Ureter (tissue), 1 donor: ENCODE measurements at places on chromosomes 5 and 9. TPM values are rescaled to one million over a fixed set of nuclear protein-coding genes. Genes with fewer than 3 reads are reported as not detected.

- DNase-seq, result no peak
These were observed 158.0 kb downstream of the DMRT2 start for GRCh38 chr9:1208157-1208556.

- DNase-seq, result no peak
These were observed 134.1 kb downstream of the SEMA6A start for GRCh38 chr5:116440457-116441001.

- peak; percentile 75 for DNase-seq
These were observed 17.6 kb upstream of the SETX start for GRCh38 chr9:132372177-132373095.

GRCh38 chr9:129032541-129033159 is 3.8 kb upstream of the MIGA2 start:
- no peak for DNase-seq

- no peak for DNase-seq
These were observed 11.2 kb upstream of the CCDC152 start for GRCh38 chr5:42745426-42745825.

GRCh38 chr5:29944327-29944726 is 1249.2 kb upstream of the CDH6 start:
- no peak for DNase-seq

DNA sequence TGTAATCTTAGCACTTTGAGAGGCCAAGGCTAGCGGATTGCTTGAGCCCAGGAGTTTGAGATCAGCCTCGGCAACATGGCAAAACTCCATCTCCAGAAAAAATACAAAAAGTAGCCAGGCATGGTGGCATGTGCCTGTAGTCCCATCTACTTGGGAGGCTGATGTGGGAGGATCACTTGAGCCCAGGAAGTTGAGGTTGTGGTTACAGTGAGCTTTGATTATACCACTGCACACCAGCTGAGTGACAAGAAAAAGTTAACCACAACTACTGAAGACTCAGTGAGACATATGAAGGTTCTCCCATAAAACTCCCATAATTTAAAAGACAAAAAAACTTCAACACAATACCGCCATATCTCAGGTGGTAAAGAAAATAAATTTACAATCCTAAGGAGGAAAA is 98.0 kb downstream of the NR6A1 start:
- no peak for DNase-seq

DNA sequence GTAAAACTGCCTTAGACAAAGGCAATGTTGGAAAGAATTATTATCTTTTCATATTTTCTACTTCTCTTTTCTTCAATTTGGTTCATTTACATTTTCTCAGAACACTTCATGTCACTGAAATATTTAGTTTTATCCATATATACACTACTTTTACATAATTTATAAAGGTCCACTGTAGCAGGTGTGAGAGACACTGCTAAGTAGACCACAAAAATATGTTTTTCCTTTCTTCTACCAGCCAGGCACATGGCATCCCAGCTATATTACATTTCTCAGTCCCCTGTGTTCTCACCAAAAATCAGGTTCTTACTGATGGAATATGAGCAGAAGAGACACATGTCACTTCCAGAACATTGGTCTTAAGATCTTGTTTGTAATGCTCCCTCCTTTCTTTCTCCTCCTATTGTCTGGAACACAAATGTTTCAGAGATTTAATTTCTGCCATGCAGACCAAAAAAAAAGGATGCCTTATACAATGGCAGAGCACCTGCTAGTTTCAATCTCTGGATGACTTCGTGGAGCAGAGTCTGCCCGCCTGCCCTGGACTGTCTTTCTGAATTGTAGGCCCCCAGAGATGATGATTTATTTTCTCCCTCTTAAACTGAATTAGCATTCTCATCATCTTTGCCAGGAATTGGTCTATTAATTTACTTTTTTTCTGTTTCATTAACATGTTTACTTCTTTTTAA is 125.4 kb upstream of the ACOT12 start:
- DNase-seq, result no peak

The CMYA5 gene
- 33.4 TPM for total RNA-seq

The ADRB2 gene
- total RNA-seq, result 5.7 TPM

The C9orf50 gene
- not detected for total RNA-seq

The EQTN gene
- total RNA-seq, result 0.44 TPM

The ARHGEF28 gene
- total RNA-seq, result 34.5 TPM

The CDKN2A gene
- total RNA-seq, result 1.7 TPM

The FYB1 gene
- 17.9 TPM for total RNA-seq
